GOT3 (cell line): ENCODE measurements at places on chromosomes 13 and 19.

DNA sequence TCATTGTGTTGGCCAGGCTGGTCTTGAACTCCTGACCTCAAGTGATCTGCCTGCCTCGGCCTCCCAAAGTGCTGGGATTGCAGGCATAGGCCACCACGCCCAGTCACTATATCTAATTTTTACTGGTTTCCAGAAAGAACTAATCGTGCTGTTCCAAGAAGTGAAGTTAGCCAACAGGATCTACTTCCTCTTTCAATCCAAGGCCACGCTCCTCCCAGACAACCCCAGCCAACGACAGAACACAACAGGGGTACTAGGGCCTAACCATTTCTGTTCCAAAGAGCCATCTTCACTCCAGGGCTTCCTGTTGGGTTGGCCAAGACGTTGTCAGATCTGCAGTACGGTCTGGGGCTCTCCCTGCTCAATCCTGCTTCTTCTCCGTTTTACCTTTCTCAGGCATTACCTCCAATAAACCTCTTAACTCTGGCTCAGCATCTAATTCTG lies 7.0 kb upstream of the LSM14A start:
- no peak for DNase-seq

DNA sequence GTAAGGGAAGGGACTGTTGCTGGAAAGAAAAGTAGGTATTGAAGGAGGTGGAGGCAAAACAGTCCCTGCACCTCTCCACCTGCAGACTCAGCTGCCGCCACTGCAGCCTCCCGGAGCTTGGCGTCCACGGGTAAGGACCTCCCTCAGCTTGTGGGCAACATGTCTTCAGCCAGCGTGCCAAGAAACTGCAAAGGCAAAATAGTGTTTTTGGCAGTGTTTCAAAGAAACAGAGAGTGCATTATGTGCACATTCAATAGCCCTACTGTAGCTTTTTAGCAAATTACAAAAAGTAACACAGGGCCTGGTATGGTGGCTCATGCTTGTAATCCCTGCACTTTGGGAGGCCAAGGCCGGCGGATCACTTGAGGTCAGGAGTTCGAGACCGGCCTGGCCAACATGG lies 57.4 kb downstream of the ATP11A start:
- DNase-seq: no peak

GRCh38 chr13:85799097-85799582 lies at the start of gene SLITRK6:
Gene SLITRK6, minus strand, starts transcription at chr13:85799419. Its CDS starts 2,911 bp downstream, at chr13:85796508.
- DNase-seq: no peak

DNA sequence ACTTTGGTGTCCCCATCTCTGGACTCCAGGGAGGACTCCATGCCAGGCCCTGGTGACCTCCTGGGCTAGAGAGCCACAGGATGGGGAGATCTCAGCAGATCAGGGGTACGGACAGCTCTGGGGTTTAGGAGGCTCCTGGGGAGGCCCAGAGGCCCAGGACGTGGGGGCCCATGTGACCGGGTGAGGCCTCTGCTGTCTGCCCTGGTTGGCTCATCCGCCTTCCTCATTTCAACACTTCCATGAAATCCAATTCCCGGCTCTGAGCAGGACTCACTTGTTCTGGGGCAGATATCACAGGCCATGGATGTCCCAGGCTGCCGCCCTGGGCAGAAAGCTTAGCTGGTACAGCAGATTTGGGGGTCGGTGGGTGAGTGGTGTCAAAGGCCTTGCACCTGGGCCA lies 1.1 kb upstream of the PRAM1 start:
- no peak for DNase-seq

DNA sequence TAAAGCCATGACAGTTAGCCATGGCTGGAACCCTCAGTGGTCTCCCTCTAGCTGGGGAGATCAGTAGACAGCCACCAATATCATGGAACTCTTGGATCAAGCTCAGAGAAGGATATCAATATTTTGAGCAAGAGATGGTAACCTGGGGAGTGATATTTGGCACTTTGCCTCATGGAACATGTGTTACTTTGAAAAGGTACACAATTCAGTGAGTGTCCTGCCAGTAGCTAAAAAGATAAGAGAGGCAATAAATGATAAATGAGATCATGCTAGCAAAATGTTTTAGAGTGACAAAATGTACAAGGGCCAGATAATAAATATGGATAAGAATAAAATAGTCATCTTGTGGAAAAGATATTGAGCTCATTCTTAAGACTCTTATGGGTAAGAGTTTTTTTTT lies 1618.7 kb downstream of the OLFM4 start:
- DNase-seq: no peak

GRCh38 chr13:80924596-80924995 lies 583.7 kb upstream of the SPRY2 start:
- no peak for DNase-seq

- DNase-seq: no peak
These were observed 79.0 kb upstream of the ZNF536 start for GRCh38 chr19:30293051-30293785.

GRCh38 chr13:62627226-62627625 lies 1211.6 kb upstream of the PCDH20 start:
- no peak for DNase-seq
